ENCODE measurements at places on chromosomes 11 and 22.

- DNase-seq: no peak
Measured at GRCh38 chr11:13434247-13435205, 28.5 kb downstream of the BTBD10 start.

DNA sequence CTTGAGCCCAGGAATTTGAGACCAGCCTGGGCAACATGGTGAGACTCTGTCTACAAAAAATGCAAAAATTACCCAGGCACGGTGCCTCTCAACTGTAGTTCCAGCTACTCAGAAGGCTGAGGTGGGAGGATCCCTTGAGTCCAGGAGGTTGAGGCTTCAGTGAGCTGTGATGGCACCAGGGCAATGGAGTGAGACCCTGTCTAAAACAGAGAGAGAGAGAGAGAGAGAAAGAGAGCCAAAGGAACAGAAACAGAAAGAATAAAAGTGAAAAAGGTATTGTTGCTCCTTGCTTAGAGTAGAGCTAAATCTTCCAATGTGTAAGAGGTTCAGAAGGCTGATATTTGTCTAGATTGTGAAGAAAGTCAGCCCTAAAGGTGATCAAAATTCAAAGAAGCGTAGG, 8.9 kb upstream of the ETS1 start:
- DNase-seq: no peak

DNA sequence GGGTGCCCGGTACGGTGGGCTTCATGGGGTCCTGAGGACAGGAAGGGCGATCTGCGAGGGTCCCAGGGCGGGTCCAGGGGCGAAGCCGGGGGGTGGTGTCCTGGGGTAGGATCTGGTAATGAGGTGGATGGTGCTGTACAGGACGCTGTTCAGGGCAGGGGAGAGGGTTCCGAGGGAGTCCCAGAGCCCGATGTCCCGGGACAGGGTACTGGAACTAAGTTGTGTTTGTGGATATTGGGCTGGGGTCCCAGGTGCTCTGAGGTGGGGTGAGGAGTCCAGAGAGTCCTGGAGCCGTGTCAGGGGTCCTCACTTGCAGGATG, 426 bp downstream of the LZTR1 start:
- DNase-seq: no peak

GRCh38 chr11:2975594-2975993, 16.5 kb downstream of the NAP1L4 start:
- DNase-seq: no peak

DNA sequence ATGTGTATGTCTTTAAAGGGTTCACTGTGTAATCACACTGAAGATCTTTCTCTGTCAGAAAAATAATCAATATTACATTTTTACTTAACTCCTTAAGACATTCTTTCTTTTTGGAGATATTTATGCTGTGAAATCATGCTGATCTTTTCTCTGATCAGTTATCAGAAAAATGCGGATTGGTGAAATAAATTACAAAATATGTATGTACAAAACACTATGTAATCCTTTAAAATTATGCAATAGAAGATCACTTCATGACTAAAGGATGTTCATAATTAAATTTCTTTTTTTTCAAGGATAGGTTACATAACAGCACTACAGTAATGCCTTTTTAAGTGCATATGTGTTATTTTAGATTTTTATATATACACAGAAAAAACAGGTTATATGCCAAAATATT, 24.7 kb downstream of the BTBD10 start:
- DNase-seq: no peak

GRCh38 chr11:125960771-125961170, 14.9 kb downstream of the VSIG10L2 start:
- DNase-seq: no peak

- no peak for DNase-seq
Measured at GRCh38 chr22:19480173-19480568, 451 bp downstream of the CDC45 start.

GRCh38 chr11:26947379-26947844, 46.5 kb upstream of the FIBIN start:
- peak; percentile 66 for DNase-seq

DNA sequence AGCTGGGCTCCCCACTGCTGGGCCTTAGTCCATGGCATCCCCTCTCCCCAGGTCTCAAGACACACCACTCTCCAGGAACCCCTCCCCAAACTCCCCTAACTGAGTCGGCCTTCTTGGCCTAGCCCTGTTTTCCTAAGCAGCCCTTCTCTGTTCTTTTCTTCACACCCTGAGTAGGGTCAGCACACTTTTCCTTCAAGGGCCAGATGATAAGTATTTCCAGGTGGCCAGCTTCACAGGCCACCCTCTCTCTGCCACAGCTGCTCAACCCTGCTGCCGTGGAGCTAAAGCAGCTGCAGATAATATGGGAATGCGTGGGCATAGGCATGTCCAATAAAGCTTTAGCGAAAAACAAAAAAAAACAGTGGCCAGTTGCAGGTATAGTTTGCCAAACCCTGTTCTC, 24.1 kb downstream of the DGCR2 start:
- DNase-seq: no peak

DNA sequence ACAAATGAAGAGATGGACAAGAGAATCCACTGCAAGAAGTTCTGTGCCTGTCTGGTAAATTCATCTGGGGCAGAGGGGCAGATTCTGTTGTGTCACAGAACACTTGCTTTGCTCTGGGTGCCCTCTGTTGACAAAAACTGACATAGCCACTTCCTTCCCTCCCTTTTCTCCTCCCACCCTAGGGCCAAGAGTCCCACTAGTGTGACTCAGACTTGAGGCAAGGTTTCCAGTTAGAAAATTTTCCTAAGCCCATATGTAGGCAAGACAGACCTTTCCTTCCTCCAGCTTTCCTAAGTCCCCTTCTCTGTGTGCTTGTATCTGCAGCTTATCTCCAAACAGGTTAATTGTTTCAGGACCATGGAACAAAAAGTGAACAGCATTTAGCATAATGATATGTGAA, 106.8 kb downstream of the RBFOX2 start:
- DNase-seq: no peak

- DNase-seq: no peak
Measured at GRCh38 chr22:39144101-39144767, 8.2 kb downstream of the CBX7 start.

- DNase-seq: peak; percentile 78
Measured at GRCh38 chr22:19641254-19641982, 72.9 kb upstream of the SEPTIN5 start.

GRCh38 chr22:27150544-27150941, 493.2 kb downstream of the MIAT start:
- no peak for DNase-seq

DNA sequence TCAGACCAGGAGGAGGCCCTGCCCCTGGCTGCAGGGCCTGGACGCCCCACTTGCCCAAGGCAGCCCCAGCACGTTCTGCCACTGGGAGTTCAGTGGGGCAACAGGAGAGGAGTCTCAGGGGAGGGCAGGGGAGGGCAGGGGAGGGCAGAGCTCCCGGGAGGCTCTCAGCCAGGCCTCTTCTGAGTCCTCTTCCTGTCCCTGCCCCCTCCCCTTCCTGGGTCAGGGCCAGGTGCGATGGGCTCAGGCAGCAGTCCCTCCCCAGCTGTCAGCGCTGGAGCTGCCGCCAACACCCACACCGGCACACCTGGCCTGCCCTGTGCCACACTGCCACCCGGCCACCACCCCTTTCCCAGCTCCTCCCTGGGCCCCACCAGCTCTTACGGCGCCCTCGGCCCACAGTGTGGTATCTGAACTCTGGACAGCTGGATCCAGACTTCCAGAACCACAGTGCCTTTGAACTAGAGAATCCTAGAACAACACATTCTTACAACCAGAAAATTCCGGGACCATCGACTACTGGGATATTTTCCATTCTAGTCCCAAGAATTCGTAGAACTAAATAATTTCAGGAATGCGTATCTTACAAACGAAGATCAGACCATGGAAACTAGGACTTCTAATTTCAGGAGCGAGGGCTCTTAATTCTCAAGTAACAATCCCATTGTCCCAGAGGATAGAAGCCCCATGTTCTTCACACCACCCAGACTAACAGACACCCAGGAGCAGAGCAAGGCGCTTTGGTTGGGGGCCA, 21.8 kb downstream of the RPL3 start:
- no peak for DNase-seq

- peak; percentile 32 for DNase-seq
Measured at GRCh38 chr11:100515087-100515486, 172.0 kb upstream of the ARHGAP42 start.

DNA sequence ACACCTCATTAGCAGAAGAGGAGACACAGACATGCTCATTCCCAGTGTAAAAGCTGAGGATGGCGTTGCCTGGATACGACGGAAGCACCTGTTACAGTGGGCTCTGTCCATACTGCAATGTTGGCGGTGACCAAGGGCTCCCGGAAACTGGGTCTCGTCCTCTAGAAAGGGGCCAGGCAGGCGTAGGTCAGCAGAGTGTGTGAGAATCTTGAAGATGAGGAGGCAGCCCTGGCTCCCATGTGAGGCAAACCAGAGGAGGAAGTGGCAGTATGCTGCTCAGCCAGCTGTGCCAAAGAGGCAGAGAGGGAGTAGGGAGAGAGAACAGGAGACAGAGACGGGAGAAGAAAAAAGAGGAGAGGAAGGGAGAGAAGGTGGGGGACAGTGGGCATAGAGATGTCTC, 10.3 kb downstream of the LTO1 start:
- peak; percentile 34 for DNase-seq

DNA sequence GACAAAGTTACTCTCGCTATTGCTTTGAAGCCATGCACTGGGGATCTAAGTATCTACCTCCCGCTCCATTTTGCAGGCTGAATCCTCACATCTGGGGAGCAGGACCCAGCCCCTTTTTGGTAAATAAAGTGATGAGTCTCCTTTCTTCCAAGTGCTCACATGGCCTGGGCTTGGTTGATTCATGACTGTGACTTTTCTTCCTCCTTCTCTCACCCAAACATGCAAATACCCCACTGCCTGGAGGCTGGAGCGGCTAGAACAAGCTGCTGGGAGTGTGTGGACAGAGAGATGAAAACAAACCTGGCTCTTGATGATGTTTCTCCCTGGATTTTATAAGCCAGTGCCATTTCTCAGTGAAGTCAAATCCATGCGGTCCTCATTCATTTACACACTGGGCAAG, 72.7 kb downstream of the TRIM29 start:
- DNase-seq: no peak

DNA sequence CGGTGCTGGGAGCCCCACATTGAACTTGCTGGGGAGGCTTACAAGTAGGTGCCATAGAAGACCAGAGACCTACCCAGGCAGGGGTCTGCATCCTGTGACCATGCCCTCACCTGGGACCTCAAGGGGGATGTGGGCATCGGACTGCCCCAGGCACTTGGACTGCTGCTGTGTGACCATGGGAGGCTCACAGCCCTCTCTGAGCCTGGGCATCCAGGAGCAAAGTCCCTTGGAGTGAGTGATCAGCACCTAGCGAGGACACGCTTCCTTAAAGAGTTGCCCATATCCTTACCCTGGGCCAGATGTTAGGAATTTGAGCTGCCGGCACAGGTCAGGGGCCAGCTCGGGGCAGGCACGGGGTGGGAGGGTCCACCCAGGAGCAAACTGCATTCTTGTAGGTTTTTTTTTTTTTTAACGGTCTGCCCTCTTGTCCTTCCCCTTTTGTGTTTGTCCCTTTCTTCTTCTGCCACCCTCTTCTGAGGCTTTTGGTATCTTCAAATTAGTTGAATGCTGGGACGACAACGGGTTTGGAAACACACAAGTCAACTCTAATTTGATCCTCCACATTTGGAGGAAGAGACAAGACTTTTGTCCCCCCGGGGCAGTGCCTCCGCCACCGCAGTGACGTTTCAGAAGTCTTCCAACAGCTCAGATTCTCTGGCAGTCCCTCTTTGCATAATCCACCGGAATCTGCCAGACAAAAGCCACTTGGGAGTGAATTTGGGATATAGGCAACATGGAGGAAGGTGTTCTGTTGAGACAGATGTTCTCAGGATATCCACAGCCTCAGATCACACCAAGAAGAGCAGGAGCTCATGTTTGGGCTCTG, 46.1 kb upstream of the LINC01488 start:
- DNase-seq: no peak

DNA sequence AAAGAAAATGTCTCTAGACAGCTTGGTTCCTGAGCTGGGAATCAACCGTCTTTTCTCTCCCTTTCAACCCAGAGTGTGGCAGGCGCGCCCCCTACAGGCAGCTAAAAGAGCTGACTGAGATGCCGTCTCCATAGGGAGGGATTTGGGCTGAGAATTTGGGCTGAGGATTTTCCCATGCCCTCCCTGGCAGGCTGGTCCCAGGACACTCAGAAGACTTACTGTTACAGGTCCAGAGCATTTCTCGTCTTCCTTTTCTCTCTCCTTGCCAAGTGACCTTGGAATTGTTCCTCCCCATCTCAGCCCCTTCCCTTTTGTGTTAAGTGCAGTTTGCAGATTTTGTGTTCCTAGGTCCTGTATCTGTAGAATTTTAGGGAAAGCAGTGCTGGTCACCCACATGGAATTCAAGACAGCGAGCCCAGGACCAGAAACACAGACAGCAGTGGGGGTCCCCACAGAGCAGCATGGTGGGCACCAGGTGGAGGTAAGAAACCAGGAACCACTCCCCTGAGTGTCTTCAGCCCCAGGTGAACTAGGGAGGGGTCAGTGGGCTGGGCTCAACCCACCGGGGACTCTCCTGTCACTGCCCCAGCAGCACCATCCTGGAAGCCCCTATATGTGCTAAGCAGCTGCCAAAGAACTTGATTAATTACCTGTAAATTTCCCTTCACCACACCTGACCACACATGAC, 9.9 kb upstream of the IGLL5 start:
- peak; percentile 67 for DNase-seq

DNA sequence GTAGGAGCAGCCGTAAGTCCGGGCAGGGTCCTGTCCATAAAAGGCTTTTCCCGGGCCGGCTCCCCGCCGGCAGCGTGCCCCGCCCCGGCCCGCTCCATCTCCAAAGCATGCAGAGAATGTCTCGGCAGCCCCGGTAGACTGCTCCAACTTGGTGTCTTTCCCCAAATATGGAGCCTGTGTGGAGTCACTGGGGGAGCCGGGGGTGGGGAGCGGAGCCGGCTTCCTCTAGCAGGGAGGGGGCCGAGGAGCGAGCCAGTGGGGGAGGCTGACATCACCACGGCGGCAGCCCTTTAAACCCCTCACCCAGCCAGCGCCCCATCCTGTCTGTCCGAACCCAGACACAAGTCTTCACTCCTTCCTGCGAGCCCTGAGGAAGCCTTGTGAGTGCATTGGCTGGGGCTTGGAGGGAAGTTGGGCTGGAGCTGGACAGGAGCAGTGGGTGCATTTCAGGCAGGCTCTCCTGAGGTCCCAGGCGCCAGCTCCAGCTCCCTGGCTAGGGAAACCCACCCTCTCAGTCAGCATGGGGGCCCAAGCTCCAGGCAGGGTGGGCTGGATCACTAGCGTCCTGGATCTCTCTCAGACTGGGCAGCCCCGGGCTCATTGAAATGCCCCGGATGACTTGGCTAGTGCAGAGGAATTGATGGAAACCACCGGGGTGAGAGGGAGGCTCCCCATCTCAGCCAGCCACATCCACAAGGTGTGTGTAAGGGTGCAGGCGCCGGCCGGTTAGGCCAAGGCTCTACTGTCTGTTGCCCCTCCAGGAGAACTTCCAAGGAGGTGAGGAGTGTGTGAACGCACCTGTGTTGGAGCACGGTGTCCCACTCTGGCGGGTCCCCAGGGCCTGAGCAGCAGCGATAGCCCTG, at the start of gene TAGLN:
TSS of gene TAGLN (plus strand) at position 318 of the 863 bp plus-strand sequence. CDS start 3,644 bp downstream, outside the sequence.
- DNase-seq: peak; percentile 77

GRCh38 chr22:46590334-46590733, 29.9 kb upstream of the GRAMD4 start:
- DNase-seq: peak; percentile 84
